ENCODE measurements at places on chromosomes 2 and 18.

DNA sequence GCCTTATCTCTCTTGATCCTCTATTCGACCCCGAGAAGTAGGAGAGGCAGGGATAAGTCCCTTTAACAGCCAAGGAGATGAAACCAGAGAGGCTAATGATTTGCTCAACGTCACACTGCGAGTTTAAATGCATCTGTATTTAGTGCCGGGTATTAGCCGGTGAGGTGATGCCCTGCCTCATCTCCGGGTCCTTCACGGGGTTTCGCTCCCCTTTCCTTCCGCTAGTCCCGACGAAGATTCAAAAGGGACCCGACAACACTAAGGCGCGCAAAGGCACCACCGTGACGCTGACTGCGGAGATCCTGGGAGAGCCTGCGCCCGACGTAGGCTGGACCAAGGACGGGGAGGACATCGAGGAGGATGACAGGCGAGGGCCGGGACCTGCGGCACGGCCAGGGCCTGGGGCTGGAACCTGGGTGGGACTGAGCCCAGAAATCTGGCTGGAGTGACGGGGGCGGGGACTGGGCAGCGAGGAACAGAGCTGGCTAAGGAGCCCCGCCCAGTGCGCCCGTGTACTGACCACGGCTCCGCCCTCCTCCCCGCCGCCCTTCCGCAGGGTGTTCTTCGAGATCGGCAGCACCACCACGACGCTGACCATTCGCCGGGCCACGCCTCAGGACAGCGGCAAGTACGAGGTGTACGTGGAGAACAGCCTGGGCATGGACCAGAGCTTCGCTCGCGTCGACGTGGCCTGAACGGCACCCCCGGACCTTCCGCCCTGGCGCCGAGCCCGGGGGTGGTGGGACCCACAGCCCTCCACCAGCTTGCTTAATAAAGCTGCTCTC lies 1.0 kb upstream of the GMPPA start:
- DNase-seq = no peak

- no peak for DNase-seq
These were observed 20.0 kb downstream of the SP140L start for GRCh38 chr2:230346921-230347533.

DNA sequence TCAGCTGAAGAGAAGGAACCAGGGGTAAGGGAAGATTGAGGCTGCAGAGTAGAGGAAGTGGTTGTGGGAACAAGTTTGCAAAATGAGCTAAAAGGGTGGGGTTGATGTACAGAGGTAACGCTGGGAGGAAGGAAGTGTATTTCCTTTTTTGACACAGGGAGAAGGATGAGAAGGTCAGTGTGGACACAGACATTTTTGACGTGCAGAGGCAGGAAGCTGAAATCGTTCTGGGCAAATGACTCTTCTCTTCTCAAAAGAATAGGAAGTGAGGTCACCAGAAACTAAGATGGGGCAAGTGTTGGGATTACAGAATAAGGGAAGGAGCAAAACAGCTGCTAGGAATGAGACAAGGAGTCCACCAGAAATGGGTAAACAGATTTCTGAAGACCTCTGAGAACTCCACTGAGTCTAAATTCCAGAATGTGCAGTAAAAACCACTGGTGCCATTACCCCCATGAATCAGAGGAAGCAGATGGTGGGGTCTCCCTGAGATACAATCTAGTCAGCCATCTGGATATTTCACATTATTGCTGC lies 20.0 kb upstream of the RNF149 start:
- no peak for DNase-seq

DNA sequence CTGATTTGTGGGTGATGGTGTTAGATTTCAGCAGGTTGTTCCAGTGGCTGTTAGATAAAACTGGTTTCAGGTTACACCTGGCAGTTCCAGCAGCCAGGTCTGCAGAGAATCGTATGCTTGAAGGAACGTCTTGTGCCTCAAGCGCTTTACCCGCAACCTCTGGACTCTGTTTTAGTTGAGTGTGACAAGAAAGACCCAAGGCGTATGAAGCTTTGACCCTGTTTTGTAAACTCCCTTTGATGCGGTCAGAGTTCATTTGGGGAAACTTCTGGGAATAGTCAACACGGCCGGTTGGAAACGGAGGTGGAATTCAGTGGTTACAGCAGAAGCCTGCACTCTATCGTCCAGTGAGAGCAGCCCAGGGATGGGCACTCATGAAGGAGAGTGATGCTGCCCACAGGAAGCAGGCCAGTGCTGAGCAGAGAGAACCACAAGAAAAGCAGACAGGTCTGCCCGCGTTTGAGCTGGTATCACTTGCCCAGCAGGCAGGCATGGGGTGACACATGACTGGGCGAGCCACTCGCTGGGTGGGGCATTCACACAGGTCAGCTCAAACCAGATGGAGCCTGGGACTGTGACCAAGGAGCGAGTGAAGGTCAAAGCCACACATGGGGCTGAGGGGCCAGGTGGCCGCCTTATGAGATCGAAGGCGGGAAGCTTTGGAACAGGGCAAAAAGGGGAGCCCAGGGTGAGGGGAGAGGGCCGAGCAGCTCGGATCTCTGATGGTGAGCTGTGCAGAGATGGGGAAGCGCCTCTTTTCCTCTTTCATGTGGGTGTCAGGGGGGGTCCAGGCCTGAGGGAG lies 99.6 kb upstream of the MBOAT2 start:
- DNase-seq = no peak

- peak; percentile 59 for DNase-seq
These were observed 13.1 kb upstream of the MLPH start for GRCh38 chr2:237473878-237474441.

DNA sequence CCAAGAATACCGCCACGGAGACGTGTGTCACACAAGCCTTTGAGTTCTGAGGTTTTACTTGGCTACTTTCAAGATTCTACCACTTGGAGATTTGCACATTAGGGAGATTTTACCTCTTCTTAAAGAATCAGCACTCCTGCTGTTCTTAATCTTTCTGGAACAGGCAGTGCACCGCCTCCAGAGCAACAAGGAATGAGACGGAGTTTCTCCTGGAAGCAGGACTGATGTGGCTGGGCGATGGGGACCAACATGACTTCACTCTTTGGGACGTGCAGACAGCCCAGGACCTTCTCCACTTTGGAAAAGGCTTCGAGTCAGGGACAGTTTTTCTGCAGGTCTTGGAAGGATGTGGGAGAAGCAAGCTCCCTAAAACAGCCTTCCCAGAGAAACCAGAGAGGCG lies 255.2 kb downstream of the HDAC4 start:
- no peak for DNase-seq

DNA sequence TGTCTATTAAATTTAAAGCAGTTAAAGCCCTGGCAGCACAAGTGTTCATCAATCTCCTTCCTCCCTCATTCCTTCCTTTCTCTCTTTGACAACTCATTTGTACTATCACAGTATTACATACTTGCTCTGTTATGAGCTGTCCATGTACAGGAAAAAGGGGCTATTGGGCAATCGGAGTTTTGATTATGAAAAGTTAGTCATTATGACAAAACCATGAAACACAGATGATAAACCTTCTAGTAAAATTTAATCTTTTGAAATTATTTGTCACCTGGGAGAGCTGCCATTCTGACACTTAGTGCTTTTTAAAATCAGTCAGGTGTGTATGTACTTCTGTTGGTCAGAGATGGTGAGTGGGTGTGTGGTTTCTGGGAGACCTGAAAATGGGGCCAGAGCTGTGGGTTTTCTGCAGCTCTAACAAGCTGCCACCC lies 39.4 kb downstream of the MAP4K4 start:
- DNase-seq = no peak

GRCh38 chr2:31811482-31811881 lies 199.3 kb downstream of the MEMO1 start:
- no peak for DNase-seq

- DNase-seq = no peak
These were observed 75.5 kb upstream of the STON1 start for GRCh38 chr2:48454504-48454903.

DNA sequence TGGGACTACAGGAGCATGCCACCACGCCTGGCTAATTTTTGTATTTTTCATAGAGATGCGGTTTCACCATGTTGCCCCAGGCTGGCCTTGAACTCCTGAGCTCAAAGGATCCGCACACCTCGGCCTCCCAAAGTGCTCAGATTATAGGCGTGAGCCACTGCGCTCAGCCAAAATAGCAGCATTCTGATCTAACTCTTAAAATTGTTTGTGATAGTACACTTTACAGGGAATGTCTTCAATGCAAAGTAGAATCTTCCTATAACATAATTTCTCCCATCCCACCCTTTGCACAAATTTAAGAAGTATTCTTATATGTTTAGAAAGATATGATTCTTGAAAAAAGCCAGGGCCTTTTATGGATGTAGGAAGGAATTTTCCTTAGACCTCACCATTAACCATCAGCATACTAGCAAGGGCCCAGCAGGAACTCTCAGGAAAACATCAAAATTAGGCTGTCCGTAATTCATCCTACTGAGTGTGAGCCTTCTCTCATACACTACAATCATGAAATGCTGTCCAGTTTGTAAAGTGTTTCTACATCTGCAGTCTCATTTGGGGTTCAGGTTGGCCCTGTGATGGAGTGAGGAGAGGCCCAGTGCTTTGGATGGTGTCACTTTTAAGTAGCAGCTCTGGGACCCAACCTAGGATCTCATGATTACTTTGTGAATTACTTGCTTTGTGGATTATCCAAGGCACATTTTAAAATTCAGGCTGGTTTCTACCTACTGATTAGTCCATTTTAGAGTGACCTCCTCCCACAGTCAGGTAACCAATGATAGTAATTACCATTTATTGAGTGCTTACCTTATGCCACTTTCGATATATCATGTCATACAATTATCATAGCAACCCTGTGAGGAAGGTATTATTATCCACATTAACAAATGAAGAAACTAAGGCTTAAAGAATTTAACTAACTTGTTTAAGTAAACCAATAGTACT lies 37.5 kb upstream of the DLX1 start:
- DNase-seq = no peak

GRCh38 chr18:51037230-51037629 lies 7.2 kb downstream of the SMAD4 start:
- DNase-seq = no peak

DNA sequence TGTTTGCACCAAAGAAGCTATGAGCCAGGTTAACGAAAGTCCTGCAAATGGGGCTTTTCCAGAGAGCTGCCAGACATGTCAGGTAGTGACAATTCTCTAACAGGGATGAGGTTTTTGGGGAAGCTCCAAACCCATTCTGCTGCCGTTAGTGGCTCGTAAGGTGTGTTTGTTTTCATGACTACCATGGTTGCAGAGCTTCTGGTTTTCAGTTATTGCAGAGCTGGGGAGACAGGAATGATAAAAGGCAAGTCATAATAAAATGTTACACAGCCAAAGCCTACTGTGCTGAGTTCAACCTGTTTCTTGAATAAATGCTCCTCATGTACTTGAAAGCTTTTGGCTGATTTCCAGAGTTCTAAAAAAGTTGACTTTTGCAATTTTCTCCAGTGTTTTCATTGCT lies 209.2 kb upstream of the STK17B start:
- DNase-seq = no peak

GRCh38 chr18:51235009-51235789 lies 37.7 kb upstream of the MEX3C start:
- no peak for DNase-seq

DNA sequence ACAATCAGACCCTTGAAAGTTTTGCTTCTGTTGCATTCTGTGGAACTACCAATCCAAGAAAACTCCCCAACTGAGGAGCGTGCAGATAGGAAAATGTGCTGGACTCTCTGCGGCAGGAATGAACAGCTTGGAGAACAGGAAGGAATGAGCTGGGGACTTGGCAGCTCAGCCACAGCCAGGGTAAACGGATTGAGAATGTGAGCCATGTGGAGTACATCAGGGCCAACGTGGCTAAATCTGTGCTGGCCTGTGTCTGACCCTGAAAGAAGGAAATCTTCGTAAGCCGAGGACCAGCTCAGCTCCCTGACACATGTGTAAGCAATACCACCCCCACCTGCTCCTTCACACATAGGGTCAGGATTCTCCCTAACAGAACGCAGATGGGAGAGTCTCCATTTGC lies 1023.7 kb downstream of the BCL11A start:
- DNase-seq = no peak

- no peak for DNase-seq
These were observed 28.9 kb upstream of the ARMC9 start for GRCh38 chr2:231169488-231169887.

DNA sequence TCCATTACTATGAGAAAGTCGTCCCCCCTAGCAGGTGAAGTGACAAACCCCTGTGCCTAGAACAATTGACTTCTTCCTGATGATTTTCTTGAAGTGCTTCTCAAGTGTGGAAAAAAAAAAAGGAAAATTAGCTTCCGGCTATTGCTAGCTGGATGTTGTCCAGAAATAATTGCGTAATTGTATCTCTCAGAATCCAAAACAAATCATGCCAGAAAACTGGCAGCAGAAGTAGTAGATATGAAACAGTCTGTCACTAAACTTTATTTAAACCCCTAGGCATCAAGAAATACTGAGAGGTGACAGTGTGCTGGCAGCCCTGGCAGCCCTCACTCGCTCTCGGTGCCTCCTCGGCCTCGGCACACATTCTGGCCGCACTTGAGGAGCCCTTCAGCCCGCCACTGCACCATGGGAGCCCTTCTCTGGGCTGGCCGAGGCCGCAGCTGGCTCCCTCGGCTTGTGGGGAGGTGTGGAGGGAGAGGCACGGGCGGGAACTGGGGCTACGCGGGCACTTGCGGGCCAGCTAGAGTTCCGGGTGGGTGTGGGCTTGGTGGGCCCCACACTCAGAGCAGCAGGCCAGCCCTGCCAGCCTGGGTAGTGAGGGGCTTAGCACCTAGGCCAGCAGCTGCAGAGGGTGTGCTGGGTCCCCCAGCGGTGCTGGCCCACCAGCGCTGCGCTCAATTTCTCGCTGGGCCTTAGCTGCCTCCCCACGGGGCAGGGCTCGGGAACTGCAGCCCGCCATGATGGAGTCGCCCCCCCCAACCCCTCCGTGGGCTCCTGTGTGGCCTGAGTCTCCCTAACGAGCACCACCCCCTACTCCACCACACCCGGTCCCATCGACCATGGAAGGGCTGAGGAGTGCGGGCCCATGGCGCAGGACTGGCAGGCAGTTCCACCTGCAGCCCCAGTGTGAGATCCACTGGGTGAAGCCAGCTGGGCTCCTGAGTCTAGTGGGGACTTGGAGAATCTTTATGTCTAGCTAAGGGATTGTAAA lies 80.5 kb upstream of the ABCA12 start:
- no peak for DNase-seq

- DNase-seq = no peak
These were observed 63.6 kb upstream of the SIX2 start for GRCh38 chr2:45072862-45073237.

DNA sequence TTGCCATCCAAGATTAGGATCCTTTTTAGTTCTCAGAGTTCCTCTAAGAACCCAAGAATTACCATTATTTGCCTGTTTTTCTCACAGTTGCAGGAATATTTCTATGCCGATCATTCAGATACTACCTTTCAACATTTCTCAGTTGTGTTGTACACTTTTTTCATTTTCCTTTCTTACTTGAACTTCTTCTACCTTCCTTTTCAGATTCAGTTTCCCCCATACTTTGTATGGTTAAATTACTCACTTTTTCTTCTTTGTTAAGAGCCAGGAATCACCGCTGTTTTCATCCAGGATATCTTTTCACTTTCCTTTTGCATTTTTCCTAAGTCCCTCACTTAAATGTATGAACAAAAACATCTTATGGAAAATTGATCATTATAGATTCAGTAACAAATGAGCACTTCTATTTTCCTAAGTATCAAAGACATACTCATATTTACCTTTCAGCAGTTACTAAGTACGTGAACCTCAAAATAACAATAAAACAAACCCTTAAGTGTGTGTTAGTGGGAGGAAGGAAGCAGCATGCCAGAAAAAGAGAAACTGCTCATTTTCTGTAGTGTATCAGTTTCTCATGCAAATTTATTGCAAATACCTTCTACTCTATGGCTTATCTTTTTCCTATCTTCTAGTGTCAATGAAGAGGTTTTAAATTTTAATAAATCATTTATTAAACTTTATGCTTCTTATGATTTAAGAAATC lies 64.3 kb upstream of the STAT1 start:
- no peak for DNase-seq

Data from dorsolateral prefrontal cortex (tissue), 122 donors.